SHP77 treated with DMSO at 0.1 percent for 48 hours (cell line): ENCODE measurements at places on chromosomes 6 and 20.

GRCh38 chr6:85404564-85405174 lies 45.2 kb upstream of the NT5E start:
- DNase-seq, result no peak

DNA sequence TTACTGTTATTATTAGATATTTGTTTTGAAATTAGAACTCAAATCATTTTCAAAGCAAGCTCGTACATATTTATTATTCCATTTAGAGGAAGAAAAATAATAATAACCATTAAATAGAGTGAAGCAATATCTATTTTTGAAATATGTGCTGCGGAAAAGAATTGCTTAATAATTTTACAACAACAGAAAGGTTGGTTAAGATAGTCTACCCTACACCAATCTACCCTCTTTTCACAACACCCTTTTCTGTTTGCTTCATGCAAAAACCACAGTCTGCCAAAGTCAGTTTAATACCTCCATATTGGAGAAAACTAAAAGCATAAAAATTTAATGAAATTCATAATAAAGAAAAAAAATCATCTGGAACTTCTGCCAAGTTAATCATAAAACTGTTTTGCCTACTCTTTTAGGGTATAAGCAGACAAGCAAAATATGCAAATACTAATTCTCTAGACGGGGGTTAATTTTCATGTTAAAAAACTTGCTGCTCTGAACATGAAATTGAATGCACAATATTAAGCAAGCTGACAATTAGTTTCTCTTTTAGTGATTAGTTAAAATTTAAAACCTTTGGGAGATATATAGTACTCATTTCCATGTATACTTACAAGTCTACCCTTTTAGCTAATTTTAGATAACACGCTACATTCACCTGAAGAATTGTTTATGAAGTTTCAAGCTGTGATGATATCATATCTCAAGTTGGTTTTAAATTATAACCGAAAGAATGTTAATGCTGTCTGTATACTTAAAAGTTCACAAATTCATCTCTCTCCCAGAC lies 100.2 kb downstream of the AHI1 start:
- no peak for DNase-seq

DNA sequence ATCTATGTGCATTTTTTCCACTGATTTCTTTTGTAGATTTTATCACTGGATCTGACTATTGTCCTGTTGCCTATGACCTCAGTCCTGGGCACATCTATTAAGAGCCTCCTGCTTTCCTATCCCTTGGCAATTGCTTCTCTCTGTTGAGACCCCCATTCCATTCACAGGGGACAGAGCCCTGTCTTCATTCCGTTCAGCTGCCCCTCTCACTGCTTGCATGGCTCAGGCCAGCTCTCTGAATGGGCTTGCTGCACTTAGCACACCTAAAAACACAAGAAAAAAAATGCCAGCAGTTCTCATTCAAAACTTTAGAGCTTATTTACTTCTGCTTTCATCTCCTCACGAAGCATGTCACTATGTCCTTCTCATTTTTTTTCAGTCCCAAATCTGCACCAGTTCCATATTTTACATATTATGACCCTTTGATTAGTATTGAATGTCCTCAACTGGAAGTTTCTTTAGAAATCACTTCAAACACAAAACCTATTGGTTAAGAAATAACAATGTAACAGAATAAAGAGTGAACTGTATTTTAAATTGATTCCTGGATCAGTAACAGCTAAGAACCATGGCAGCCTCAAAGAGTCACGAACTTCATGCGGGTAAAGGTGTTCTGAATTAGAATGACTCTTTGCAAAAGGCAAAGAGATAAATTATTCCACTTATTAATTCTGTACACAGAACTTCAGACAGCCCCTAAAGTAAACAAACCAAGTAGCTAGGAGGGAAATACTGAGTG lies 616.5 kb downstream of the C6orf118 start:
- DNase-seq, result no peak

DNA sequence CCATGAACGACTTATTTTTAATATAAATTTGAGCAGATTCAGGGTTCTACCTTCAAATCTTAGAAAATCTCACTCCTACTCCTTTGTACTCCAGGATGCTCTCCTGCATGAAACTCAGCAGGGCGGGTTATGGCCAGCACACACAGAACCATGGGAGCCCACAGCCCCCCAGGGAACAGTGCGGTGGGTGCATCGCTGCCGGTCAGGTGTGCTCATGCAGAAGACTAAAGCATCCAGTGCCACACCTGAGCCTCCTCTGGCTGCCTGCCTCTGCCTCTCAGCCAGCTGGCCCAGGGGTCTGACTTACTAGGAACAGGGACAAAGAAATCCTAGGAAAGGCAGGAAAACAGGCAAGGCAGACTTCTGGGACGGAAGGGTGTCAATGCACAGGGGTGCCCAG lies 31.8 kb downstream of the EZR start:
- no peak for DNase-seq

DNA sequence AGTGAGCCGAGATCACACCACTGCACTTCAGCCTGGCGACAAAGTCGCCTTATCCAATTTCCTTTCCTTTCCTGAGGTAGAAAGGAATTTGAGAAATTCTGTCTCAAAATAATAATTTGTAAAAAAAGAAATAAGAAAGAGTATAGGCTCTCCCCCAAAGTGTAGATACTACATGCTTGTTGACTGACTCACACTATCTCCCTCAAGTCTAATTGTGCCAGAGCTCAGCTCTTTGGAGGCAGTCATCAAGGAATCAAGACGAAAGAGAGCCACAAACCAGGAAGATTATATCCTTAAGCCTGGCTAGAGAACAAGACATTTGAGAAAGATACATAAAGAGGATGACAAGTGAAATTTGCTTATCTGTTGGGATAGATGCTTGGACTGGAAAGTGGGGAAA lies 3.7 kb upstream of the FKBPL start:
- DNase-seq, result no peak

DNA sequence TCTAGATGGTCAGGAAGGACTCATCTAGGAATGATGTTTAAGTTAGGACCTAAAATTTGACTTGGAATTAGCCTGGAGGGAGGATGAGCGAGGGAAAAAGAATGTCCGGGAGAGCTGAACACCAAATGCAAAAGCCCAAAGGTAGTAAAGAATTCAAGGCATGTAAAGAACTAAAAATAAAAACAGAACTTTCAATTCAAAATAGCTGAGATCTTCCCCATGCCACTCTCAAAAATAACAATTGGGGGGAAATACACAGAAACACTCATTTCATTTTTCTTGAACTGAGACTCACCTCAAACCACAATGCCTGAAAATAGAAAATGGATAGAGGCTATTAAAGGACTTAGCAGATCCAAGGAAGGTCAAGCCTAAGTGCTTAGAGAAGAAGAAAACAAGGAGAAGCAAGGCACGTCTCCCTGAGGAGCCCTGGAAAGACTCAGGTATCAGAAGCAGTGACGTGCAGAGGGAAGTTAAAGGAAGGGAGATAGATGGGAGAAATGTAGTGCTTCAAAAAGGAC lies 10.4 kb downstream of the PXT1 start:
- no peak for DNase-seq

DNA sequence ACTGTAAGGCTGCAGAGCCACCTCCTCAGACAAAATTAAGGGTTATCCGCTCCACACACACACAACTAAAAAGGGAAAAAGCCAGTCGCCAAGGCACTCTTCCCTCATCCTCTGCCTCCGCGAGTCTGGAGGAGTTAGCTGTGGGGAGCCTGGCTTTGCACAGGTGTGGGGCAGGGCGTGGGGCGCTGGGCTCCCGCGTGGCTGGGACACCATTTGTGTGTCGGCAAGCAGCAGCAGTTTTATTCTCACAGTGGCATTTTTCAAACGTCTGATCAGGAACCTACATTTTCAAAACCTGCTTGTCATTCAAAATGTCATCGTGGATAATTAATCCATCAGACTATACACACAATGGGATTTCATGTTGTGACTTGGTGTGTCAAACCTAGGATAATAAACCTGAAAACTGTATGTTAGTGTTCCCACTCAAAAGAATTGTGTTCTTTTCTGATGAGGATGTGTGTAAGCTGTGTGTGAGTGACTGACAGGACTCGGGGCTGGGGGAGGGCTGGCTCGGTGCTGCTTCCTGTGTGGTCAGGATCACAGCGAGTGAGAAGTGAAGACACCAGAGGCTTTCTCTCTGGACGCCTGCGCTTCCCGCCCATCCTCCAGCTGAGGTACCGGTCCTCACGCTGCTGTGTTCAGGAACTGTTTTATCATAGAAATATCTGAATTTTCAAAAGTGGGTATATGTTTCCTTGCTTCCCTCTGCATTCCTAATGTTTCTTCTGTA lies 83.1 kb downstream of the IRF4 start:
- no peak for DNase-seq

DNA sequence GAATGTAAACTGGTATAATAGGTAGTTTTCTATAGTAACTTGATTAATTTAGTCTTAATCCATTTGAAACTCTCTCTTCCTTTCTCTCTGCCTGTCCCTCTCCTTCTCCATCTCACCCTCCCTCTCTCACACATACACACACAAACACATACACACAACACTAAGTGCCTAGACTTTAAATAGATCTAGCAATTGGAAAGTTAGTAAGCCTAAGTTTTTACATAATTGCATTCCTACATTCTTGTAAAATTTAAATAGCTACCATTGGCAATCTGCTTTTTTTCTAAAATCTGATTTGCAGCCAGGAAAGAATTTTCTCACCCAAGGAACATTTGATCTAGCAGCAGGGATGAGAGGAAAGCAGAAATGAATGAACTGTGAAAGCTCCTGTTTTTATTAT lies 15.7 kb downstream of the GFRA4 start:
- no peak for DNase-seq

DNA sequence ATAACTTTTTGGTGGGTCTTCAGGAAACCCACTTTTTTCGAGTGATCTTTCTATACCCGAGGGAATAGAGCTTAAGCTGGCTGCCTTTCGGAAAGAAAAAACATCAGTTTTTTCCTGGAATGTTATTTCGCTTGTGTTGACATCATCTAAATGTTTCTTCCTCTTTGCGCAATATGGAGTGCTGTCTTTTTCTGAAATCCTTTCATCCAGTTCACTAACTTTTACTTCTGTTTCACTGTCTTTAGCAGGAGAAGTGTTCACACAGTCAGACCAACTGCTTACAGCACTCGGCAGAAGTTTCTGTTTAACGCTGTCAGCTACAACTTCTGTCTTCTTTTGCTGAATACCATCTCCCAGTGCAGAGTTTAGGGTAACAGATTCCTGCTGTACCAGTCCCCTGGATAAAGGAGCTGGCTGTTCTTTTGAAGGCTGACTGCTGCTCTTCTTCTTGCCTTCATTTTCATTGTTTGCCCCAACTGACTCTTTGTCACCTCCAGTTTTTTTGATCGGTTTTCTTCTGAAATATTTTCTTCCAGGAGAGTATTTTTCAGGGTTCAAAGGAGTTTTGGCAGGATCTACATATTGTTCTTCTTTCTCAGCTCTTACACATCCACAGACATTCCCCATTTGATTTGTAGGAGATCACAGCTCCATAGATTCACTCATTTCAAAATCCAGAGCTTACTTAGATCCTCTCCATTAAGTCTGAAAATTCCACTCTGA lies 50.0 kb upstream of the DST start:
- DNase-seq, result no peak

- DNase-seq, result no peak
These were observed 11.1 kb upstream of the ARFGEF2 start for GRCh38 chr20:48910347-48910781.

GRCh38 chr20:37841389-37841788 lies 61.5 kb upstream of the VSTM2L start:
- no peak for DNase-seq

- no peak for DNase-seq
These were observed 31.2 kb upstream of the HMGA1 start for GRCh38 chr6:34205466-34205865.

GRCh38 chr20:51715856-51716185 lies 52.4 kb downstream of the ATP9A start:
- DNase-seq, result no peak

- DNase-seq, result no peak
These were observed 29.5 kb downstream of the BFSP1 start for GRCh38 chr20:17501701-17502100.

DNA sequence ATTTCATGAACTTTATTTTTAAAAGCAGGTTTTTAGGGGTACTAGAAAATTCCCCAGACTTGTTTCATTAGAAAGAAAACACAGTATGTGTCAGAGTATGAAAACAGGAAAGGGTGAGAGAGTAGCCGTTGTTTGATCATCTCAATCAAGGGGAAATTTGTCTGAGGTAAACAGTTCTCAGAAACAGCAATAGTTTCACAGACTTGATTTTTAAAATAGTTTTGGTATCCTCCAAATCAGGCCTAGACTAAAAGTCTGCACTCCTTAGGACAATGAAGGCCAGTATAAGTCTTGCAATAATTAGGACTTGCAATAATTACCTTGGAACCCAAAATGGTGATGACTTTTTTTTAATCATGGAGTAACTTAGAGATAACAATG lies 176.6 kb upstream of the TAB2 start:
- no peak for DNase-seq

- no peak for DNase-seq
These were observed 15.5 kb upstream of the MROH8 start for GRCh38 chr20:37194621-37195417.

GRCh38 chr20:53905820-53906191 lies 164.6 kb downstream of the BCAS1 start:
- no peak for DNase-seq
